HS-5 (cell line): ENCODE measurements at places on chromosomes 3 and 15.
A peak's percentile ranks its signal among the peaks of the same experiment; 100 is the strongest.

DNA sequence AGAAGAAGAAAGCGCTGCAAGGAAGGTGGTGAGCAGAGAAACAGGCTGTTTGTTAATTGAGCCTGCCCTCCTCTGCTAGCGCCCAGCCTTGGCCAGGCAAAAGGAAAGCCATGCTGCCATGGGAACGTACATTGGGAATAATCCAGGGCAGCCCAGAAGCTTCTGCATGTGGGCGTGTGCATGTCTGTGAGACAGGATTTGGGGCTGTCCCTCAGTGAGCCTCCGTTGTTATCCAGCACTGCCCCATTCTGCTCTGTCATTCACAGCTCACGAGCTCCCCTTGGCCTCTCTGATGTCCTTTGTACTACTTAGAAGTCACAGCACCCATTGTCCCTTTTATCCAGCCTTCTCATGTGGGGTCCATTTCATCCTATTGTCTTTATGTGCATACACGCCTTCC lies 239.1 kb upstream of the ROPN1 start:
- DNase-seq = no peak

DNA sequence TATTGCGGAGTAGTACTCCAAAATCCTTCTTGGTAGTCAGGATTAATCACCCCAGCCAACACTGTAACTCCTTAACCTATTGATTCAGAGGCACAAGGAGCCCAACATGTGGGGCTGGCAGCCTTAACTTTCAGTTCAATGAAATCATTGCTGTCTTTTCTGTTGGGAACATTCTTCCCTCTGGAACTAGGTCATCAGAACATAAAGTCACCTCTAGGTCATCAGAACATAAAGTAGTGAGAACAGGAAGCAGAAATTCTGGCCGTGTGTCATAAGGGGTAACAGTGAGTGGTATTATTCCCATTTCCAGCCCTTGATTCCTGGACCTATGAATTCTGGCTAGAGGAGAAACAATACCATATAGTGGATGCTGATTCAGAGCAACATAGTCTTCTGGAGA lies 71.5 kb upstream of the TNIK start:
- no peak for DNase-seq

- DNase-seq = no peak
Measured at GRCh38 chr15:53936137-53936536, 42.1 kb upstream of the UNC13C start.

- DNase-seq = no peak
Measured at GRCh38 chr3:37456781-37457180, 282.4 kb upstream of the LRRFIP2 start.

DNA sequence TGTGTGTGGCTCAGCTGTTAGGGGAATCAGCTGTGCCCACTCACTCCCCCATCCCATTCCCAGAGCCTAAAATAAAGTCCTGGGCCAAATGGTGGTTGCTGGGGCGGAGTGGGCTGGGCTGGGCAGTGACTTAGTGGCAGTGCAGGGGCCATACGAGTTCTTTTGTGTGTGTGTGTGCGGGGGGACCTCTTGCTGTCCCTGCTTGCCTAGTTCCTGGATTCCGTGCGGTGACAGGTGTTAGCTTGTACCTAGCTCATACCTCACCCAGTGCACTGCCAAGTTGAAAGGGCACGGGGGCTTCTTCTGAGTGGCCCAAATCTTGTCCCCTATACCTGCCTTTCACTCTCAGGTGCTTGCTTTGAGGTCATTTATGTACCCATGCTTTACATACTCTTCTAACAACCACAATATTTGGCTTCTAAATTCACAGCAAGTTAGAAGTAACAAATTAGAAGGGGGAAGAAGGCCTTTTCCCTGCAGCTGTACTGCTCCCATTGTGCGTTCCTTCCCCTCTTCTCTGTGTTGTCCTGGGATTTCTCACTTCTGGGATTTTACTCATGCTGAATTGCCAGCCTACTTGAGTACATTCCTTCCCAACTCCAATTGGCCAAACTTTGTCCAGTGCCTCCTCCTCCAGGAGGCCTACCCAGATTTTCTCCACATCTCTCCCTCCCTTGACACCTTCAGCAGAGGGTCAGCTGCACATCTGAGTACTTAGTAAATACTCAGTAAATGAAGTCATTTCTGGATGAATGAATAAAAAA lies 66.3 kb upstream of the POLG start:
- no peak for DNase-seq

- peak; percentile 46 for DNase-seq
Measured at GRCh38 chr15:51192521-51193280, 98.0 kb upstream of the TNFAIP8L3 start.

DNA sequence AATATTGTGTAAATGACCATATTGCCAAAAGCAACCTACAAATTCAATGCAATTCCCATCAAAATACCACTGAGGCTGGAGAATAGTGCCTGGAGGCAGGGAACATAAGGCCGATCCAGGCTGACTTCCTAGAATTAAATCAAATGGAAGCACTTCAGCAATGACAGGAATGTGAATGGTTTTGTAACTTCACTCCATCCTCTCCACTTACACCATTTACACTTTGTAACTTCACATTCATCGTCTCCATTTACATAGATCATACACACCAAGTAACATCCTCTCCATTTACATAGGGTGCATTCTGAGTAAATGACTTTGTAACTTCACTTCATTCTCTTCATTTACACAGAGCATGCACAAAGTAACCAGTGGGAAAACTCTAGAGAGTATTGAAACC lies 11.6 kb downstream of the STRIT1 start:
- no peak for DNase-seq

DNA sequence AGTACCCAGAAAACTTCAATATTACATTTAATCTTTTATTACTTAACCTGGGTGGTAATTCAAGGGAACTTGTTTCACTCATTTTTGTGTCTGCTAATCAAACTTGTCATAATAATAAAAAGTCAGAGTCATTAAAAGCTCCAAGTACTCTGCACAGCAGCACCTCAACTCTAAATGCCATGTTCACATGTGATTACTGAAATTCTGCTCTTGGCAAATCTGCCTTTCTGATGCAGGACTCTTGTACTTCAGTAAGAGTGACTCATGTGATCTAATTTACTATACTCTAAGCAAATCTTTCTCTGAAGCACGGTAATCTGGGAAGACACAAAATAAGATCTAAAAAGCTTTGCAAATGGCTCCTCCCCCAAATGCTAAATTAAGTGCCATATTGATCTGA lies 6.4 kb downstream of the ROBO1 start:
- DNase-seq = no peak

DNA sequence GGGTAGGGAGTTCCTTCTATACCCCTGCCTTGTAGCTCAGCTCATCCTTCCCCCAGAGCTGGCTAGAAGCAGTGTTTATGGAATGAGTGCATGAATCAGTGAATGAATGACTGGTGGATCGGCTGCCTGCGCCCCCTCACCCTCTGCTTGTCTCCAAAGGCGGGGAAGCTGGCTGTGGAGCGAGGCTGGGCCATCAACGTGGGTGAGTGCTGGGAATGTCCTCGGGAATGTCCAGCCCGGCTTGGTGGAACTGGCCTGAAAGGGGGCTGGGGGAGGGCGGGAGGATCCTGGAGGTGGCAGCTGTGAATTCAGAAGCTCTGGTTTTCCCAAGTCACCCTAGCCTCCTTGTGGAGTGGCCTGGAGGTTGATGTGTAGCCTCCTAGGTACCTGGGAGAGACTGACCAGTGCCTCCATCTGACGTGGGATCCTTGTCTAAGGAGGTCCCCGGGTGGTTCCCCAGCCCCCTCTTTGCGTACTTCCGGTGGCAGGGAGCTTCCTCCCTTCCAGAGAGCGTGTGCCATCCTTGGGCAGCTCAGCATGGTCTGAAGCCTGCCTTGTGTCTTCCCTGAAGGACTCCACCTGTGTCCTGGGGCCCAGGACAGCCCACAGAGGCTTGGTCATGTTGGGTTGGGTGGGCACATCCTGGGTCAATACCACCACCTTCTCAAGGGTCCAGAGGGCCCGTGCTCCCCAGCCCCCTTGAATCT lies 18.4 kb downstream of the HDAC11 start:
- no peak for DNase-seq

DNA sequence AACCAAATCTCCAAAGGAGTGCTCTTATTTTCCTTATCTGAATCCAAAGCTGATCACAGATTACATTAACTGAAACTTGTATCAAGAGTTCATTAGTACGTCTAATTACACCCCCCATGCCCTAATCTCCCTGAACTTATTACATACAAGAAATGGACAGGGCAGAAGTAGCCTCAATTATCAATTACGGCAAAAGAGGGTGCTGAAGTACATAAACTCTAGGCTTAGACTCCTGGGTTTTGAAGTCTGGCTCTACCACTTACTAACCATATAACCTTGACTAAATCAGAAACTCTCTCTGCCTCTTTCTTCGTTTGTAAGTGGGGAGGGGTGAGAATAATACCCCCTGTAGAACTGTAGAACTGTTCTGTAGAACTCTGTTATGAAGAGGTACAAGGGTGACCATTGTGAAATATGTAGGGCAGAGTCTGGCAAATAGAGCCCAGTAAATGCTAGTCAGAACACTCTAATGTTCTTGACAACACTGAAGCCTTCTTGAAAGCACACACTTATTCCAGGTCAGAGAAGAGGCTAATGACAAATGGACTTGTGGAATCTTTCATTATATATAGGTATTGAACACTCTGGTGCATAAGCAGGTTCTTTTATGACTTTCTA lies 19.6 kb upstream of the OR5K4 start:
- DNase-seq = no peak

GRCh38 chr15:35289024-35289617 lies 204.0 kb upstream of the NANOGP8 start:
- peak; percentile 45 for DNase-seq

DNA sequence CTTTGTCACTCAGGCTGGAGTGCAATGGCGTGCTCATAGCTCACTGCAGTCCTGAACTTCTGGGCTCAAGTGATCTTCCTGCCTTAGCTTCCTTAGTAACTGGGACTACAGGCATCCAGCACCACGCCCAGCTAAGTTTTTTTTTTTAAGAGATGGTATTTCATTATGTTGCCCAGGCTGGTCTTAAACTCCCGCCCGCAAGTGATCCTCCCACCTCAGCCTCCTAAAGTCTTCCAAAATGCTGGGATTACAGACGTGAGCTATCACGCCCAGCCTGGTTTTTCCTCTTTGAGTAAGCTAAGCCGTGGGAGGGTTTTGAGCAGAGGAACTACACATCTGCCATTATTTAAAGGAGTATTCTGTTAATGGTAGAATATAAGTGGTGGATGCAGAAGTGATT lies 7.4 kb upstream of the LRRFIP2 start:
- no peak for DNase-seq

- DNase-seq = no peak
Measured at GRCh38 chr3:35688826-35689225, 49.5 kb downstream of the ARPP21 start.

GRCh38 chr3:15805756-15806266 lies 8.0 kb upstream of the ANKRD28 start:
- DNase-seq = peak; percentile 75

DNA sequence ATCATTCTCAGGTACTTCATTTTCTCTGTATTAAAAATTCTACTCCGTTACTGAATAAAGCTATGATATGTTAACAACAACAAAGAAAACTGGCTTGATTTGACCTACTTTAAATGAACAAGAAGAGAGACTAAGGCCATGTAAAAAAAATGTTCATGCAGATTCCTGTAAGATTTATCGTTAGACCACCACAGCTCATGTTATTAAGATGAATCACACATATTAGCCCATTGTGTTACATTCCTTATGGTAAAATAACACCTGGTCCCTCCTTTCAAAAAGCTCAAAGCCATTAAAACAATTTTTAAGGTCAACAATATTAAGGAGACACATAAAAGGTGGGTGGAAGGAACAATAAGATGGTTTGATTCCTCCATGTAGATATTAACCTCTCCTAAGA lies 6.3 kb downstream of the THOC7 start:
- DNase-seq = no peak

DNA sequence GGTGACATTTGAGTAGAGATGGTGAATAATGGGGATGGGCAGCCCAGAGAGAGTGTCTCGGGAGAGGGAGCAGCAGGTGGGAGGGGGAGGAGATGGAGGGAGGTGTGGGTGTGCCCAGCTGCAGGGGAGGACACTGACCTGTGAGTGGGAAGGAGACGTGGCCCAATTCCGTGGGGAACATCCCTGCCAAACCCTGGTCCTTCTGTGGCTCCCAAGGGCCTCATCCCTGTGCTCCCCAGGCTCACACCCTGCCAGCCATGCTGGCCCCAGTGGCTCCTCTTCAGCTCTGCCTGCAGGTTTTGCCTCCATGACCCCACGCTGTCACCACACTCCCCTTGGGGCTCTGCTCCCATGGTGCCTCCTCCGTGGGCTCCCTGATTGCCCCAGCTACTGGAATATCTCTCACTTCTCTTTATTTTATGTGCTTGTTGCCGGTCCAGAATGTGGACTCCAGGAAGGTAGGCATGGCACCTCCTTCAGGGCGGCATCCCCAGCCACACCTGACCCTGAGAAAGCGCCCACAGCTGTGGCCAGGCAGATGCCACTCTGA lies 7.0 kb downstream of the CFAP100 start:
- no peak for DNase-seq

DNA sequence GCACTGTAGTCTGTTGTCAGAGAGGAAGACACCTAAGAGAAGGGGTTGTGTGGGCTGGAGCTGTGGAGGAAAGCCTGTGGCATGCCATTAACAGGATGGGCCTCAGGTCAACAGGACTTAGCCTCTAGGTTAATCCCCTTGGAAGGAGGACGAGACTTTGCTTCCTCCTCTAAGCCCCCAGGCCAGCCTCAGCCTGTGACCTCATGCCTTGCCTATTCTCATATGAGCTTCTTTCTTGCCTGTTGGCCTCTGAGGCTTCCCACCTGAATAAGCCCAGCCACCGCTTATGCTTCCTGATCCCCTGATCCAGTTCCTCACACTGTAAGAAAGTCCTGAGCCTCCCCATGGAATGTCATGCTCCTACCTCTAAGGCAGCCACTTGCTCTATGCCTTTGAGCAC lies 52.2 kb upstream of the TBC1D21 start:
- DNase-seq = no peak

DNA sequence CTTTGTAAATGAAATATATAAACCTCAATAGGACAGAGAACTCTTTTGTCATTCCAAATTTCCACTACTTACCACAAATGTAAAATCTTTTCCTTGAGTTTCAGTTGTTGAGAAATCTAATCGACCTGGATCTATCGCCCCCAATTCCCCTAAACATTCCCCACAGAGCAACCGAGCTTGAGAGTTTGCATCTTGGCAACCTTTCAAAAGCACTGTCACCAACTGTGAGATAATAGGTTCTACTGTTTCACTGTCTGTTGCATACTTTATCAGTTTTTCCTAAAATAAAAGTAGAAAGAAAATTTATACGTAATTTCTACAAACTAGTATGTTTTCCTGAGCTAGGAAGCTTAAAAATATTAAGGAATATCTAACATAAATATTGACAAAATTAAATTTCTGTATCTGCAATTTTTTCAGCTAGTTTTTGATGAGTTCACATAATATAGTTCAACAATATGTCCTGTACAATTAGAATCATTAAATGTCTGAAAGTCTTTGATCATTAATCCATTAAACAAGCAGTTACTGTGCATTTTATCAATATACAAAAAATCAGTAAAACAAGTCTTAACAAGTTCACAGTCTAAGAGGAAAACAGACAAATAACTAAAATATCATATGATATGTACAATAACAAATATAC lies 54.5 kb downstream of the ATR start:
- no peak for DNase-seq

GRCh38 chr3:119769394-119770149 lies 12.3 kb upstream of the NR1I2 start:
- no peak for DNase-seq
